ENCODE measurements at places on chromosomes 5 and 9.

- DNase-seq: no peak
Observed at GRCh38 chr5:36152324-36153297, 700 bp downstream of the SKP2 start.

GRCh38 chr5:7464182-7464581 lies 68.2 kb downstream of the ADCY2 start:
- no peak for DNase-seq

DNA sequence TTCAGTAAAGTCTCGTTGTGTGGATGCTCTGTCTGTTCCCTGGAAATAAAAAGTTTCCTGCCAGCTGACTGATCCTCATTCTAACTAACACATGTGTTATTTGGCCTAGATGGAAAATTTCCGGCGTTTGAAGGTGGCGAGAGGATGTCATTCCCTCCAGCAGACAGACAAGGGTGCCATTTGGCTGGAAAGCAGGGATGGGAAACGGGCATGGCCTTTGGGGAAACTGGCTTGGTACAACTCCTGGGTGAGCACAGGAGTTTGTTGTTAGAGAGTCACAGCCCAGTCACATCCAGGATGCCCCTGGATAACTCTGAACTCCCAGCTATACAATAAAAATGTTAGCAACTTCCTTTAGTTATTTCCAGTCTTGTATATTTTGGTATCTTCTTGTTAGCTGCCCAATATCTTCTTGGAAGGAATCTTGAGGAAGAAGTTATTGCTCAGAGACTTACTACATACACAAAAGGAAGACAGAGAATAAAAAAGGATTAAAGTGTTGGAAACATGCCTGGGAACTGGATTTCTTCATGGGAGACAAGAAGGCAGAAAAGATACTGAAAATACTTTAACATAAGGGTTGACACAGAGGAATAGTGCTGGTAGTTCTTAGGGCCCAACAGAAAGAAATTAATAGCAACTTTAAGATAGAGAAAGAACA lies 41.9 kb downstream of the TEK start:
- DNase-seq: no peak

DNA sequence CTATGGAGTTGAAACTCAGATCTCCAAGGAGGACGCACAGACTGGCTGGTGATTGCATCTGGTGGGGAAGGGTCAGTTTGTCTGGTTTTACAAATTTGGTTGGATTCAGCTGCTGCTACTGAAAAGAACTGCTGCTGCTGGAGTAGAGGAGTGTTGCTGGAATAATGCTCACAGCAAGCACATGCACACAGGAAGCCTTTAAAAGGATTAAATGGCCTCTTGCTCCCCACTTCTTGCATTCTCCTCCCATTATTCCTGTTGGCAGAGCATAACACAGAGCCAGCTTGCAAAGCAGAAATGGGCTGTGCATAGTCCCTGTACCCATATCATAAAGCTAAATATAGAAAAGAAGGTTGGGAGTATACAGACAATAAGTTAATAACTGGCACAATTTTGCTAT lies 16.6 kb downstream of the ZNF474 start:
- no peak for DNase-seq

- no peak for DNase-seq
Observed at GRCh38 chr5:111229871-111230810, 6.0 kb downstream of the CAMK4 start.

DNA sequence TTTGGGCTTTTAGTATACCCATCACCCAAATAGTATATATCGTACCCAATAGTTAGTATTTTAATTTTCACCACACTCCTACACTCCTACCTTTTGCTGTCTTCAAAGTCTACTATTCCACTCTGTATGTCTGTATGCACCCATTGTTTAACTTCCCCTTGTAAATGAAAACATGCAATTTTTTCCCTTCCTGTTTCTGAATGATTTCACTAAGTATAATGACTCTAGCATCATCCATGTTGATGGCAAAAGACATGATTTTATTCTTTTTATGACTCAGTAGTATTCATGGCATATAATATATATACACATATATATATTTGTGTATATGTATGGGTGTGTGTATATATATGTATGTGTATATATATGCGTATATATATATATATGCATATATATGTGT lies 63.1 kb upstream of the FAM174A start:
- DNase-seq: no peak

GRCh38 chr5:32909207-32909606 lies 198.1 kb downstream of the NPR3 start:
- no peak for DNase-seq

GRCh38 chr5:51013036-51013435 lies 346.6 kb downstream of the PARP8 start:
- DNase-seq: no peak

DNA sequence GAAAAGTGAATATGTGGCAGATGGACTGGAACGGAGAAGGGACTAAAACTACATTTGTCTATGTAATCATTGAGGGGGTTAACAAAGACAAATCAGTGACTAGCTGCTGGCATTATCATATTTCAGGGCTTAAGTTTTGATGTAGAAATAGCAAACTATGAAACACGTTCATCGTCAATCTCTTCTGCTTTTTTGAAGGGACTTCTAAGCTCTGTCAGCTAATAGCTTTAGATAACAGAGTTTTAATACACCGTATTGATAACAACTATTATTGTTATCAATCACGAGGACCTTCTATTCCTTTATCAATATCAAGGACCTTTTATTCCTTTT lies 38.9 kb upstream of the MRPS30 start:
- no peak for DNase-seq

DNA sequence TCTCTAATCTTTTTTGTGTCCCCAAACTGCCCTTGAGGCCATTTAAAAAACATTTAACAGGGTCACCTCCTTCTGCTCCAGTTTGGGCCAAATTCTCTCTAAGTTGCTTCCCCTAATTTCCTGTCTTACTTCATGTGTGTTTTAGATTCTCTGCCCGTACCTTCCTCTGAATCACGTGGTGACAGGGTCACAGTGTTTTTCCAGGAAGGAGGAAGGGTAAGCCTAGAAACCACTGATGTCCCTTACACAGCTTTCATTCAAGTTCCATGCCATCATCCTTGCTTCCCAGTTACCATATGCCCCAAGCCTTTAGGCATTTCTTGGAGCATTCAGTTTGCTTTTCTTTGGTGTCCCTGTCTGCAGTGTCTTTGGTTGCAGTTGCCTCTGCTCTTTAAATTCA lies 42.4 kb upstream of the MACIR start:
- no peak for DNase-seq

DNA sequence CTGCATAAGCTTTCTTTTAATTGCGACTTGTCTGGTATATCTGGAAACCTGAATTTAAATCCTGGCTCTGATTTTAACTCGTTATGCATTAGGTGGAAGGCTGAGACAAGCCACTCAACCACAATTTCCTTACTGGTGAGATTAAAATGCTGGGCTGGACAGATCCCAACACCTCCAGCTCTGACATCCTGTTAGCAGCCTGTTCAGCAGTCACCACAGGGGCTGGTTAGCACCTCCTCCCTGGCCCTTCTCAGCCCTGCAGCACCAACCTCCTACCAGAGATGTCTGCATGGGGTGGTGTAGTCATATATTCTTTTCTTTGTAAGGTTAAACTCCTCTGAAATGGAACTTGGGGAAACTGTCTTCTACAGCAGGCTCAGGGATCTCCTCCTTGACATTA lies 156.5 kb upstream of the NFIL3 start:
- peak; percentile 34 for DNase-seq

DNA sequence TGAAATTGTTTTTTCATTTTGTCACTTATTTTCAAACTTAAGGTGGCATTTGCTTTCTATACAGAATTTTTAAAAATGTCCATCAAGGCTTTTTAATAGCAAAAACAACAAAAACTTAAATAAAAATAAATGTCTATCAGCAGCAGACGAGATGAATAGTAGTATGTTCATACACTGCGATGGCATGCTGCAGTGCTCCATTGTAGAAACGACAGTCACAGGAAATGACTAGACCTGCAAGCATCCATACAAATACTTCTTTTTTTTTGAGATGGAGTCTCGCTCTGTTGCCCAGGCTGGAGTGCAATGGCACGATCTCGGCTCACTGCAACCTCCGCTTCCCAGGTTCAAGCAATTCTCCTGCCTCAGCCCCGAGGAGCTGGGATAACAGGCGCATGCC lies 41.4 kb downstream of the COL23A1 start:
- peak; percentile 23 for DNase-seq

DNA sequence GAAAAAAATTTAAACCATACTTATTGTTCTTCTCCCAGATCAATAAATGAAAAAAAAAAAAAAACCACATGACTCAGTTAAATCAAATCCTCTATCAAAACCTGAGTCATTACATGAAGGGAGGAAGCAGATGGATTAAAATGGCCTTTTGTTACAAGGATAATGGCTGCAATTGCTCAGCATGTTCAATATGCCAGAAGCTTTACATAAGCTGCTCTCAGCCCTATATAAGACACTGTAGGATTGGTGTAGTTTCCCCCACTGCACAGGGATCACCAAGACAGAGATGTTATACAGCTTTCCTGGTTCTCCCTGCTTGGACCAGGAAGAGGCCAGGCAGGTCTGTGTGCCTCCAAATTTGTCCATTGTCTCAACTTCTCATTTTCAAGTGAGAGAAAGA lies 101.6 kb upstream of the MAP1B start:
- DNase-seq: no peak

- no peak for DNase-seq
Observed at GRCh38 chr9:120531683-120532300, 48.2 kb downstream of the CDK5RAP2 start.

DNA sequence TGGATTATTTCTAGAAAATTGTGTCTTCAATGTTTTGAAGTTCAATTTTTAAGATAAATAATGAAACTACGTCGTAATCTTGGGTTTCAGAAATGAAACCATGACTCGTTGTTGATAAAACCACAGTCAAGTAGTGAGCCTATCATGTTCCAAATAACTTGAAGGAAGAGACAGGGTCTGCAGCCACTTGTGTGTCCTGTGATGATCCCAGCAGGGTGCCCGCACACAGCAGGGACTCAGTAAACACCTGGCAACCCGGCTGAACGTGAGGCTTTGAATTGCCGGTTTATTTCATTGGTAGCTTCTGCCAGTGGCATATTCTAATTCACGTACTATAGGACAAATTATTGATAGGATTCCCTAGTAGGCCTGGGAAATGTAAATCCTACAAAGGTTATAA lies 679.6 kb downstream of the IRX1 start:
- no peak for DNase-seq

GRCh38 chr9:93645149-93645889 lies 68.9 kb downstream of the PHF2 start:
- DNase-seq: no peak

- DNase-seq: no peak
Observed at GRCh38 chr5:10578293-10578665, 14.4 kb downstream of the ANKRD33B start.

- DNase-seq: no peak
Observed at GRCh38 chr5:172178991-172179989, 8.7 kb downstream of the STK10 start.

DNA sequence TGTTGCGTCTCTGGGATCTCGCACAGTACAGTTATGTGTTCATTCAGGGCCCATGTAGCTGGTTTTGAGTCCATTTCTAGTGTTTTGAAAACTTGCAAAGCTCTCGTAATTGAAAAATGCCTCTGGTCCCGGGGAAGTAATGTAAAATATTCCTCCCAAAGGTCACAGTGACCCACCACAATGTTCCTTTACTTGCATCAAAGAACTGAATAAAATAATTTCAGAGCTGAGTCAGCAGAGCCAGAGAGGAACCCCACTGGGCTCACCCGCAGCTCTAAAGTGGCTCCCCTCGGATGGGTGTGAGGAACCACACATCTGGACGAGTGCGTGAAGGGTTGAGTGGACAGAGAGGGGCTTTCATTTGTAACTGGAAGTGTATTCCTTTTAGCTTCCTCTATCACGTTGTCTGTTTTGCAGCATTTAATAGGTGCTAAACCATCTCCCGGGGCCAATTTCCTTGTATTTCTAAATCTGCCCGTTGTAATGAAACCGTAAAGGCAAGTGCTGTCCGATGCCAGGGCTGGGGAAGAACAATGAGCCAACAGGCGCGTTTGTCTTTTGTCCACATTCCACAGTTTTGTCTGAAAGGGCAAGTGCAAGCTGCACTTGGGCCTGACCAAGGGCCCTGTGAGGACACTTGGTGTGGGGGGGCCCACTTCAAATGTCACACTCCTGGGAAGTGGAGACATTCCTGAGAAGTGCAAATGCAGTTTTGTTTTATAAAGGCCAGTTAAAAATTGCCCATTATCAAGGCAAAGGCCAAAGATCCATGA lies 29.9 kb downstream of the COL5A1 start:
- DNase-seq: no peak

GRCh38 chr9:81814401-81814793 lies 113.8 kb upstream of the SPATA31D4 start:
- no peak for DNase-seq

- DNase-seq: no peak
Observed at GRCh38 chr5:63923914-63924313, 38.3 kb downstream of the HTR1A start.

DNA sequence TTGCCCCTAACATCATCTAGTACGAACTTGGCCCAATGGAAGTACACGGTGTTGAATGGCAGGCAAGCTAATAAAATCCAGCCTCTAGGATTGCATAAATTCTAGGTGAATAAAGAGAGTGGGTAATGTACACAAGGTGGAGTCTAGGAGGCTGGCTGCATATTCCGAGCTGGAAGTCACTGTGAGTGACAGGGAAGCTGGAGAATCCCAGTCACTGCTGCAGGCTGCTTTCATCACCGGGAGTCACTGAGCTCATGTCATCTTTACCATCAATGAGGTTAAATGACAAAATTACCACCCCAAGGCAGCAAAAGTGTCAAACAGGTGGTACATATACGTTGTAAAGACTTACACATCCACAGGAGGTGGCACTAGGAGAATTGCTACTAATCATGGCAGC lies 91.3 kb upstream of the HMHB1 start:
- no peak for DNase-seq

DNA sequence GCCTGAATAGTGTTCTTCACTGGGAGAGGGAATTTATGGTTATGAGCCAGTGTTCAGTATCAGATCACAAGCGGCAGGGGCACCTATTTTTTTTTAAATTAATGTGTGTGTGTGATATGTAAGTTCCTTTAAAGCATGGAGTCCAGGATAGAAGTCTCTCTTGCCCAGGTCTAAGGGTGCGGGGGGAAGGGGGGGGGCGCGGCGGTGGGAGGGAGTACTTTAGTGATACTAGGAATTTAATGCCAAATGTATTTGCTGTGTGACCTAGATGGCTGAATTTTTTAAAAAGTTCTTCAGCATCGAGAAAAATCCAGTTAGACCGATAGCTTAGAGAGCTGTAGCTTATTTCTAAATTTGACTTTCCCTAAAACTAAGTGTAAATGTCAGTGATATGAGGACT lies 1.5 kb upstream of the FCHO2 start:
- no peak for DNase-seq

Data from RCC 7860 (cell line).